ENCODE measurements at places on chromosomes 16 and 17. TPM values are rescaled to one million over a fixed set of nuclear protein-coding genes. Genes with fewer than 3 reads are reported as not detected.
A peak's percentile ranks its signal among the peaks of the same experiment; 100 is the strongest.

Gene DNAH17
- 0.75 TPM for total RNA-seq

Gene EPOP
- total RNA-seq, result 0.78 TPM

Gene CHMP1A
- total RNA-seq, result 73.1 TPM

Gene ODAD4
- 0.53 TPM for total RNA-seq

Gene CLEC3A
- not detected for total RNA-seq

DNA sequence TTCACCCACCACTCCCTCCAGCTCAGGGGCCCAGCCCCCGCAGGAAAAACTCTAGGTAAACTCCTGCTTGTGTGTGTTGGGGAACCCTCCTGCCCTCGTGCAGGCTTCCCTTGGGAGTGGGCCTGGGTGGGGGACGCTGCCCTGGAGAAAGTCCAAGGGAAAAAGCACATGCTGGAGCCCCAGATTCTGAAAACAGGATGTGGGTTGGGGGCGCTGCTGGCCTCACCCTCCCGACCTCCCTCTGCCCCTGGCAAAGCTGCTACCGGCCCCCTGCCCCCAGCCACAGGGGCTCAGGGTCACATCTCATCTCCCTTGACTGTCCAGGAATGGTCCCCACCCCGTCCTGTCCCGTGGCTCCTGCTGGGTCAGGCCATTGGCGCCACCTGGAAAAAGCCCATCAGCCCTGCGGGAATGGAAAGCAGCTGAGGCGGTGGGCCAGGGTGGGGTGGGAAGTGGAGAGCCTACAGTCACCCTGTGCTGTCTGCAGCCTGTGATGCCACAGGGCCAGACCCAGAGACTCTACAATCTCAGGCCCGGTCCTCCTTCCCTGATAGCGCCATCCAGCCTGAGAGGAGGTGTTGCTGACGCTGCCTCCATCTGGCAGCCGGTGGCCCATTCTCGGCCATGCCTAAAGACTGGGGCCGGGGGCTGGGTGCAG, 2.5 kb upstream of the GJD3 start:
- DNase-seq, result no peak

- DNase-seq, result no peak
These were observed 654 bp downstream of the DLX3 start for GRCh38 chr17:49994085-49995054.

DNA sequence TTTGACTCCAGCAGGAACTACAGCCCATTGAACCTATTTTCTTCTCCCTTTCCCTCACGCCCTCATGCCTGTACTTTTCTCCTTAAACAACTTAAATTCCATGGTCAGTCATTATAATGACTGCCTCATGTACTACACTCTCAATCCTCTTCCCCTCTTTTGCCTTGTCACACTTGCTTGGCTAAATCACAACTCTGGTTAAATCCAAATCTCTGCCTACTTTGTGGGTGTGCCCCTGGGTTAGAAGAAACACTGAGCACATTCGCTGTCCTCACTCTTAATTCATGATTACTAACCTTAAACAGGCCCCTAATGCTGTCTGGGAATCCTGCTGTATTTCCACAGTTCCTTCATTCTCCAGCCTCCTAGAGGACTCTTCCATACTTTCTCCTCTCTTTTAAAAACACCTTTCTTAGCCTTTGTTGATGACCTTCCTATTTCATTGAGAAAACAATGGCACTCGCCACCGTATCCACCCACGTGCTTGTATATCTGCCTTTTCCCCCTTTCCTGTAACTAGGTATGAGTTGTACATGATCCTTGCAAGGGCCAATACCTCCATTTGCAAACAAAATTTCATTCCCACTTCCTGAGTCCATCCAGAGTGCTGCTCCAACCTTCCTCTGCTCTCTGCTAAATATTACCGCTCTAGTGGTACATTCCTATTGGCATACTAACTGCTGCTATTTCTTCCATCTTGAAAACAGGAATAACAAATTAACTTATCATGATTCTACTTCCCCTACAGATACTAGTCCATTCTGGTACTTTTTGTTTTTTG, 28.9 kb downstream of the ZNRF1 start:
- DNase-seq, result no peak

GRCh38 chr17:38898812-38899348, 26.5 kb upstream of the LASP1NB start:
- peak; percentile 77 for DNase-seq

- no peak for DNase-seq
These were observed 53.1 kb downstream of the MRC2 start for GRCh38 chr17:62680541-62681052.

DNA sequence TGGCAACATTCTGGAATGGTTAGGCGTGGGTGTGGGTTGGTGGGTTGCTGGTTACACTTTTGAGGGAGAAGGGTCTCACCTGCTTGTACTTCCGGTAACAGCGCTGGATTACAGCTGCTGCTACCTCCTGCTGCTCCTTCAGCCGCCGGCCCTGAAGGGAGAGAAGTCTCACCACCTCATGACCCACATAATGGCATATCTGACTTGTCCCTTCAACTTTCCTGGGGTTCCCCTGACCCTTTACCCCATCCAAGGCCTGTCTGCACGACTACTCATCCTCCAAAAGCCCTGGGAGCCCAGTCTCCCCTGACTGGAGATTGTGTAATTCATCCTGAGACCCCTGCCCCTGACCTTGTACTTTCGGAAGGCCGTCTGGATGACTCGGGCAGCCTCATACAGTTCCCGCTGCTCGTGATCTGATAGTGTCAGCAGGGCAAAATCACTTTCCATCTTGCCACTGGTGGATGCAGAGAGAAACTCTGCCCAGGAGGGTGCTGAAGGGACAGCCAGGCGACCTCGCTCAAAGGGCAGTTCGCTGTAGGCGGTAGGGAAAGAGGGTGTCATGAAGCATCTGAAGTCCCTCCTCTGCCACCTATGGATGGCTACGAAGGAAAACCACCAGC, 2.0 kb upstream of the SPAG7 start:
- no peak for DNase-seq

DNA sequence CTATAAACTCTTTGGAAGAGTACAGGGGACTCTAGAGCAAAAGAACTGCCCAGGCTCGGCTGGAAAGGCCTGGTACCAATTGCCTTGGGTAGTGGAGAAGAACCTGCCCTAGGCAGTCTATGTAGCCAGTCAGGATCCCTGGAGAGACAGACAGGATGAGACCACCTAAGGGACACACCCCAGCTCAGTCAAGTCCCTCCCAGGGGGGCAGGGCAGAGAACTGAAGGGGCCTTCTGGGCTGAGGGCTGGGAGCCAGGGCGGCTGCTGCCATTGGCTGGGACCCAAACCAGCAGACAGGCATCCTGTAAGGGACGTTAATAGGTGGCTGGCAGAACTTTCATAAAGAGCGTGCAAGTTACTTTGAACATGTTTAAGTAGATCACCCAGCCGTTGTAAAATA, 12.8 kb upstream of the SLC38A8 start:
- no peak for DNase-seq

- no peak for DNase-seq
These were observed 57.3 kb downstream of the CDC27 start for GRCh38 chr17:47131761-47132160.

DNA sequence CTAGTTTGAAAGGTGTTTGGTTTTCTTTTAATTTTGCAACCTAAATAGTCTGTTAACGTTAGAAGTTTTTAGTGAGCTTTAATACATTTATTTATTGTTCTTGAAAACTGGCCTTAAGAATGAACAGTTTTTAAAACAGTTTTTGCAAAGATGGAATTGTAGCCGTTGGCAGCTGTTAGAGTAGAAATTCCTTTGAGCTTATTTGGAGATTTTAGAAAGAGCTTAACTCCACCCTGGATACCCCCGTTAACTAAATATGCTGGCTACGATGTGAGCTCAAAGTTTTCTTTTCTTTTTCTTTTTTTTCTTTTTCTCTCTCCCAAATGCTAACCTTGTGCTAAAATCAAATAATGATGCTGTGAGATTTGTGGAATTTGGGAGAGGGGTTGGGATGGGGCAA, 75.2 kb downstream of the COX10 start:
- DNase-seq, result no peak

- DNase-seq, result no peak
These were observed 129.9 kb downstream of the PITPNC1 start for GRCh38 chr17:67506966-67507365.

DNA sequence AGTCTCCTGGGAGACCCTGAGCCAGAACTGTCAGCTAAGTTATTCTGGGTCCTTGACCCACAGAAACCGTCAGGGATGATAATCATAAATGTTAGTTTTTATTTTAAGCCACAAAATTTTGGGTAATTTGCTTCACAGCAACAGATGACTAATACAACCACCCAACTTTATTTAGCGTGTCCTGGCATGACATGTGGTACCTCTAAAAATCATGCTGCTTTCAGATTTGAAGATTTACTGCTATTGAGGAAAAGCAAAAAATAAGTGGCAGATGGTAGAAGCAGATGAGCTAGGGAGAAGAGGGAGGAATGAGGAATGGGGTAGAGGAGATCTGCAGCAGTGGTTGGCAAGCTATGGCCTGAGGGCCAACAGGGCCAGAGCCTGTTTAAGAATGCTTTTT, 90.4 kb downstream of the TMEM100 start:
- DNase-seq, result no peak

DNA sequence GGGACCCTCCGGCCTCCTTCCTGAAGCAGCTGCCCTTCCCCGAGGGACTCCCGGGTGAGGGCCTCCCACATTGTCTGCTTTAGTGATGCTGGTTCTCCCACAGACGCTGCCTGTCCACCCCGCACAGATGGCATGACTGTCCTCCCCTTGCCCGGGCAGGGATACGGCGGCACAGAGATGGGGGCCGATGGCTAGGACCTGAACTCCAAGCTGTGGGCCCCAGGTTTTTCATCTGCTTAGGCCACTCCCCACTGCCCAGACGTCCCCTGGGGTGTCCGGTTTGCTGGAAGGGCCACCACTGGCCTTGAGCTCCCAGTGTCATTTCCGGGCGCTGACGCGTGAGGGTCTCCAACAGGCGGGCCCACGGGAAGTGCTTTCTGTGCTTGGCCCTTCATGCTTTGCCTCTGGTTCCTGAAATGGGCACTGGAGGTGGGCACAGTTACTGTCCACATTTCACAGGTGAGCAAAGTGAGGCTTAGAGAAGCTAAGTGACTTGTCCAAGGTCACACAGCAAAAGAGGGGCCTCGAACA, 87.4 kb upstream of the CBX4 start:
- DNase-seq, result no peak

- no peak for DNase-seq
These were observed 443.1 kb downstream of the SOX9 start for GRCh38 chr17:72563952-72564351.

- DNase-seq, result peak; percentile 21
These were observed 1.8 kb downstream of the NKD1 start for GRCh38 chr16:50550035-50550434.

Measured in T-cell (primary cell).